ENCODE measurements at places on chromosomes 2 and 18.

GRCh38 chr18:49241852-49242251, 218.6 kb downstream of the DYM start:
- DNase-seq = peak; percentile 83

DNA sequence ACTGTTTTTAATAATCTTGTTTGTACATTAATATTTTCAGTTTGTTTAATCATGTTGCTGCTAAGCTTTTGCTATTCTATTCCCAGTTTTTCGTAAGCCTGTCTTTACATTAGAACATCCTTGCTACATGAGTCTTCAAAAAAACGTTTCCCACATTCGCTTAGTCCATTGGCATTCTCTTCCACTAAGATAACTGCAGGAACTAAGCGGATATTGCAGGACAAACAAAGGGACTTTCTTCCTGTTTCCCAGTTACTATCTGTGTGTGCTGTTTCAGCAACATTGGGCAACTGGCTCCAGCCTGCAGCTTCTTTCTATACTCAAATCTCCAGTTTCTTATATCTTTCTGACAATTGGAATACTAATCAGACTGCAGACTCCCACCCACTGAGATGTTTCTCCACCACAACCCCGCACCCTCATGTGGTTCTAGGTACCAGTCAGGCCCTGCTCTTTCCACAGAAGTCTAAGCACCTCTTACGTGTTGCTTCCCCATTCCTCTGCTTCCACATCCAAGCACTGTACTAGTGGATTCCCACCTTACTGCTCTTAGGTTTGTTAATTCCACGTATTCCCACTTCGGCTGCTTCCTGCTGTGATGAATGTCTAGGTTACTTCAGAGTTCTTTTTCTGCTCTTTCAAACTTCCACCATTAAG, 420.3 kb downstream of the LRRTM4 start:
- no peak for DNase-seq

DNA sequence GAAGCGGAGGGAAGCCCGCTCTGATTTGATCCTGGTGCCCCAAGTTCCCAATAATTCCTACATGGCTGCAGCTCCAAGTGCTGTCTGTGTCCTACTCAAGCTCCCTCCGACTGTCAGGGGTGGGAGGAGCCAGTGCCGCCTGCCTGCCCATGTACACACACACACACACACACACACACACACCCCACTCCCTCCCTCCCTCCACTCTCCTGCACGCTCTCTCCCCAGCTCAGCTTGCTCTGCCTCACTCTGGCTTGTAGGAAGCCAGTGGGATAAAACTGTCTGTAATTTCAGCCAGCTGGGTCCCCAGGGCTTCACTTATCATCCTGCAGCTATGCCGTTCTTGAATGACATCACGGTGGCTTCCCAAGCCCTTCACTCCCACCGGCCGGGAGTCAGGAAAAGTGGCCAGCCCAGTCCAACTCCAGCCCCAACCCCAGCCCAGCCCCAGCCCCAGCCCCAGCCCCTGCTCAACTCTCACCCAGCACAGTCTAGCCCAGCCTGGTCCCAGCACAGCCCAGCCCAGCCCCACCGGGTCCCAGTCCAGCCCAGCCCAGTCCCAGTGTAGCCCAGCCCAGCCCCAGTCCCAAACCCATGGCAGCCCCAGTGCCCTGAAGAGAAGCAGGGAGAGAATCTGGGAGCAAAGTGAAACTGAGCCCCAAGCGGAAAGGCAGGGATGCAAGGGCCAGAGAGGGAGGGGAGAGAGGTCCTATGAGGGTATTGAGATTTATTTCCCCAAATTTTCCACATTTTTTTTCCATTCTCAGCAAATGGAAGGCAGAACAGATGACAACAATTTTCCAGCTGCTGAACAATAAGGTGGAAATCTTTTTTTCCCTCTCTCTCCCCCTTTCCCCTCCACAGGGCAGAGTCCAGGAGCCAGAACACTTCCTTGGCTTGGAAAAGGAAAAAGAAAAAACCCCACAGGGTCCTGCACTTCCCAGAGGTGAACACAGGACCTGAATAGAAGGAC, 144.0 kb downstream of the TNS1 start:
- peak; percentile 98 for DNase-seq

DNA sequence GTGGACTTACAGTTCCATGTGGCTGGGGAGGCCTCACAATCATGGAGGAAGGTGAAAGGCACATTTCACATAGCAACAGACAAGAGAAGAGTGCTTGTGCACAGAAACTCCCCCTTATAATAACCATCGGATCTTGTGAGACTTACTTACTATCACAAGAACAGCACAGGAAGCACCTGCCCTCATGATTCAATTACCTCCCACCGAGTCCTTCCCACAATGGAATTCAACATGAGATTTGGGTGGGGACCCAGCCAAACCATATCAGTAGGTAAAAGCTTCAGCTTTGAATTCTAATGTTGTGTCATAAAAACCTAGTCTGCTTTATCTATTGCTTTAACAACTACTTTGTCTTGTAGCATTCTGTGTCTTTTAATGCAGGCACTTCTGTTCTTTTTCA, 140.4 kb upstream of the PIK3C3 start:
- DNase-seq = no peak

- no peak for DNase-seq
Measured at GRCh38 chr2:161217597-161218185, 57.5 kb downstream of the TANK start.

DNA sequence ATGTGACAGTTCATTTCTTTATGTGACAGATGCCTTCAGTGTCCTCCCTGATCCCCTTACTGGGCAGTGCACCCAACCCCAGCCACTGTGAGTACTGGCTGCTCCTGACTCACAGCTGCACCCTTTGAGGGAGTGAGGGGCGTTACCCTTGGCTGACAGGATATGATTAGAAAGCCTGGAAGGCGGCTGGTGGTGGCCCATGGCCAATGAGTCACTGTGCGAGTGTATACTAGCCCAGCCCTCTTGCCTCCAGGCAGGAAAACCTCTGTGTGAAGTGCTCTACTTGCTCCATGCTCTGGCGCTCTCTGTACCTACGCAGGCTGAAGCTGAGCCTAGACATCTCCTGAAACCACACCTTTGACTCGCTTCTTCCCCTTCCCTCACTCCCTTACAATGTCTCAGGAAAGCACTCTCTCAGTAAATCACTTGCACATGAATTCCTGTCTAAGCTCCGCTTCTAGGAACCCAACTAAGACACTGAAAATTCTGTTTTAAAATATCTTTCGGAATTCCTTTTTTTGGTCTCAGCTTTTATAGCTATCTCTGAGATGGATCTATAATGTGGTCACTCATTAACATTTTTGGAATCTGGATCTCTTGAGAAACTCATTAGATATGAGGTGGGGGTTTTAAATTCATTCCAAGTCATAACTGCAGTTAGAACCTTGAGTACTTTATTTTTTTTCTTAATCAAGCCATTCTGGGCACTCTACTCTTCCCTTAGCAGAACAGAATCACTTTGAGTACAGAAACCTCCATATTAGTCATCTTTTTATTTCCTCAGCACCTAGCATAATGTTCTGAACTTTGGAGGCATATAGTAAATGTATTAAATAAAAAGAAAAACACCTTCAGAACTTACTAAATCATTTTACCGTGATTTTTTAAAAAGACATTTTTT, 25.3 kb upstream of the STAM2 start:
- peak; percentile 96 for DNase-seq

GRCh38 chr18:11784674-11785304, 66.4 kb upstream of the CHMP1B start:
- DNase-seq = no peak

DNA sequence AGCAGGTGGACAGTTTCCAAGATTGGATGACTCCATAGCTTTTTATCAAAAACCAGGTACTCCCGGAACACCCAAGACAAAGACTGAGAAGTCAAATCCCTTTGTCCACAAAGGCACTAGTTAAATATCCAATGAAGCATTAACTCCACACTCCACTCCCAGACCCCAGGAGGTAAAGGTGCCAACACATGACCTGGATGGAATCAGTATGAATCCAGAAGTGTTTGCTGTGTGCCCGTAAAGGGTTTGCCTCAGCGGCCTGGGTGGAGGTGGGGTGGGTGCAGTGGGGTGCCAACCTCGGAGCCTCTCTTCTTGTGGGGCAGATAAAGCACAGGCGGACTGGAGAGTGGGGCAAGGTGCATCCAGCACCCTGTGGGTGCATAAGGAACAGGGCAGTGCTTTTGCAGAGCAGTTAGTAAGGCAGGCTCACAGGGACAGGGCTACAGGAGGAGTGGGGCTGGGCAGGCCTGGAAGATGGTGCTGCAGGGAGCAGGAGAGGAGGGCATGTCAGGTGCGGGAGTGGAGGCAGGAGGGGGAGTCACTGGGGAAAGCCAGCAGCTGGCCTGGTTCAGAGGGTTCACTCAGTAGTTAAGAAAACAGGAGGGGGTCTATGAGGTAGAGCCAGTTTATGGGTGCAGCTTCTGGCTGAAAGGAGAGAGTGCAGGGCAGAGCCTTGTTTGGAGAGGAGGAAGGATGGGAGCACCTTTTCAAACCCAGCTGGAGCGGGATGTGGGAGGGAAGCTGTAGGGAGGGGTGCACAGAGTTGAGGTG, 208.4 kb upstream of the SMAD2 start:
- DNase-seq = no peak

DNA sequence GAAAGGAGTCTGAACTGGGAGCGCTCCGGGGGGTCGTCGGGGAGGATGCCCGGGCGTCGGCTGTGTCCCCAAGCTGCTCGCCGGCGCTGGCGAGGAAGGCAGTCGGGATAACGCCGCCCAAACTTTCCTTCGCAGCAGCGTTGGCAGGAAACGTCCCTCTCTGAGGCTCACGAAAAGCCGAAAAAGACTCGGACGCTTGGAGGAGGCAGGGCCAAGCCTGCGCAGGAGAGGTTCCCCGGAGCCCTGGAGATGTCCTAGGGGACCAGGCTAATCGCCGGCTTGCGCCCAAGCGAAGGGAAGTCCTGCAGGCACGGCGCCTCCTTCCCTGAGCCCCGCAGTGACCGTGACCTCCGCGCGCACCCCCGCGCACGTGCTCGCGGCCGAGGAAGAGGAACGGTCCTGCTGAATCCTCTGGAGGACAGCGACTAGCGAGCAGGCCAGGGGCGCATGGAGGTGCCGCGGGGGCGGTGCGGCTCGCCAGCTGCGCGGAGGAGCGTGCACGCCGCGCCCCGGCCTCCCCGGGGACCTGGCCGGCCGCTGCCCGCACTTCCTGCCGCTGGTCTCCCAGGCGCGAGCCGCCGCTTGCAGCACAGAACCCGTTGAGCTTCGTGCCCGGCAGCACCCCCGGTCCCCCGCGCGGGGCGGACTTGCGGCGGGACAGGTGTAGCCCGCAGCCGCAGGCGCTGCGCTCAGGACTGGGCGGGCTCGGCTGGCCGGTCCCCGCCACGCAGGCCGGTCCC, at the start of gene SH3RF3:
Gene SH3RF3, plus strand, starts transcription at position 590 of the 740 bp plus-strand sequence.
- DNase-seq = peak; percentile 38

GRCh38 chr2:201118961-201119854, 3.2 kb downstream of the CFLAR start:
- peak; percentile 51 for DNase-seq

- no peak for DNase-seq
Measured at GRCh38 chr18:52636536-52636935, 296.5 kb downstream of the DCC start.

DNA sequence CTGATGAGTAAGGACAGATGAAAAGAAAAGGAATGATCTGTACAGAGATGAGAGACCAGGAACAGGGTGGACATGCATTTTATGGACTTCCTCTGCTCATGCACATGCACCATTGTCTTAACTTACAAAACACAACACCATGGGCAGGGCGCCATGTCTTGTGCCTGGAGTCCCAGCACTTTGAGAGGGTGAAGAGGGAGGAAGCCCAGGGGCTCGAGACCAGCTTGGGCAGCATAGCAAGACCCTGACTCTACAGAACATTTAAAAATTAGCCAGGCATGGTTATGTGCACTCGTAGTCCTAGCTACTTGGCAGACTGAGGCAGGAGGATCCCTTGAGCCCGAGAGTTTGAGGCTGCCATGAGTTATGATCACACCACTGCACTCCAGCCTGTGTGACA, 86.9 kb downstream of the ZFP36L2 start:
- no peak for DNase-seq

GRCh38 chr2:202114291-202114690, 41.2 kb downstream of the KIAA2012 start:
- no peak for DNase-seq

- no peak for DNase-seq
Measured at GRCh38 chr18:49531678-49532153, 30.1 kb upstream of the LIPG start.

DNA sequence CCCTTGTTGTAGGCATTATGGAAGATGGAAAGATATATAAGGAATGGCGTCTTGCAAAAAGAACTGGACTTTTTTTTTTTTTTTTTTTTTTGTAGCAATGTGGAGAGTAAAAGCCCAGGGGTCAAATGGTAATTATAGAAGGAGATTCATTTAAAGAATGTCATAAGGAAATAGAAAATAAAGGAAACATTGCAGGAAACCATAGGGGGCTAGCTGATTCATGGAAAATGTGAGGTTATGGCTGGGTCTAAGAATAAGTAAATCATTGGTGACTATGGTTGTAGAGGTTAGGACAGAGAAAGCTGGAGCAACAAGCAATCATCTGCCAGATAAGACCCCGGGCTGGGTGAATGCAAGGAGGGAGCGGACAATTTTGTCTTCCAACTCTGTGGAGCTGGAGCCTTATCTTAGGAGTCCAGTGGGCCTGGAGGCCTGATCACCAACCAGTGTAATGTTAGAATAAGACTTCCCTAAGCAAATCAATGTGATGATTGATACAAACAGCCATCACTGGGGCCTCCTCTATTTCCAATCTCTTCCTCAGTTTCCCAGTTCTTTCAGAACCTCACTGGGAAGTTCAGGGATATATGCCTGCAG, 201.2 kb upstream of the TNP1 start:
- no peak for DNase-seq

DNA sequence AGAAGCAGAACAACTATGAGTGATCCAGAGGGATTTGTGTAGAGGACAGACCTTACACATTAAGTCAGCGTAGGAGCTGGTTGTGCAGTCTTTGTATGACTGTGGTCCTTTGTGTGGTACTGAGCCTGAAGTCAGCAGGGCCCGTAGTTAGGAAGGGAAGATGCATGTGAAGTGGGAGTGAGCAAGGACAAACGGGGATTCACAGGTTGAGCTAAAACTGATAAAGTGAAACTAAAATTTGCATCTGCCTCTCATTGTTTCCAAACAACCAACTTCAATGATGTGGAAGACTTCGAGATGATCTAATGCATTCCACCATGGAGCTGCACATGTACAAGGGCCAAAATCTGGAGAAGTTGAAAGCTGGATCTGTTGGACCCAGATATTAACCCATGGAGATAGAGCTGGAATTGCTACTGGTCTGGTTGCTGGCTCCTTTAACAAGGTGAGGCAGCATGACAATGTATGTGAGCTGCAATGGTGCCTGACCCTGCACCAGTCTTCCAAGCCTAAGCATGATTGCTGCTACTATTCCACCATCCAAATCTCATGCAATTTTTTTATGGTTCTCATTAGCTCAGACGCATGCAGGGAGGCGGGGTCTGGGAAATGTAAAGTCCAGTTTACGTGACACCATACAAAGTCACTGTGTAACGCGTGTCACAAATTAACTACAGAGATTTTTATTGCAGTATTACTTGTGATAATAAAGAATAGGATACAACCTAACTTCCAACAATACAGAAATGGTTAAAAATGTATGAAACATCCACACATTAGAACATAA, 12.1 kb upstream of the CYBRD1 start:
- DNase-seq = no peak

- DNase-seq = peak; percentile 34
Measured at GRCh38 chr2:46229134-46230063, 67.8 kb upstream of the EPAS1 start.

GRCh38 chr2:3628241-3628679, 29.7 kb upstream of the ALLC start:
- no peak for DNase-seq

Data from fibroblast of skin of abdomen (primary cell).